ENCODE measurements at places on chromosomes 2 and 18.

GRCh38 chr2:169819106-169819505, 5.6 kb downstream of the METTL5 start:
- no peak for DNase-seq

GRCh38 chr2:231259104-231259503, 60.7 kb downstream of the ARMC9 start:
- no peak for DNase-seq

GRCh38 chr2:174771631-174772471, 7.6 kb upstream of the CHRNA1 start:
- DNase-seq = no peak

GRCh38 chr2:9666306-9666705, 35.5 kb upstream of the YWHAQ start:
- no peak for DNase-seq

DNA sequence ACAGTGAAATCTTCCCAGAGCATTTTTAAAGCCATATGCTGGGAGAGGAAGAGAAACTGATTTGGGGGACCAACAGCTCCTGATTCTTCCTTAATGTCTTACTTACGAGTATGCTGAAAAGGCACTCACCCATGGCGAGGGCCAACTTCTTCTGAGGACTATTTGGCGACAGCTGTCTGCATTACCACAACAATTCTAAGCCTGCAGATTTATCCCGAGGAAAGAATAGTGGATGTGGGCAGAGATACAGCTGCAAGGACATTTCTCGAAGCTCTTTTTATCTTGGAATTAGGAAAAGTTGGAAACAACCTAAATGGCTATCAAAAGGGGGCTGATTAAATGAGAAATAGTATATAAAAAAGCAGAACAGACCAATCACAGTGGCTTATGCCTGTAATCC, 40.3 kb upstream of the FHL2 start:
- DNase-seq = no peak

DNA sequence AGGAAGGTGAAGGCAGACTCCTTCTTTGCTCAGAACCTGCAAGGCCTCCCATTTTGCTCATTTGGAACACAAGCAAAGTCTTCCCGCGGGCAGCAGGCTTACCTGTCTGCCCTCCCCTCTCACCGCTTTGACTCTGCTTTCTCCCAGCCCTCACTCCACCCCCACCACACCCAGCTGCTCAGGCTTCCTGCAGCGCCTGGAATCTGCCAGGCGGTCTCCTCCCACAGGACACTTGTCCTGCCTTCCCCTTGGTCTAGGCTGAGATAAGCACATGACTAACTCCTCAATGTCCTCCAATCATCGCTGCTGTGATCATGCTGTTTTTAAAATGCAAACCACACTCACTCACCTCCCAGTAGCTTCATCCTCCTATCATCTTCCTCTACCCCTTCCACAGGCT, 430.0 kb downstream of the ZNF516 start:
- DNase-seq = no peak

DNA sequence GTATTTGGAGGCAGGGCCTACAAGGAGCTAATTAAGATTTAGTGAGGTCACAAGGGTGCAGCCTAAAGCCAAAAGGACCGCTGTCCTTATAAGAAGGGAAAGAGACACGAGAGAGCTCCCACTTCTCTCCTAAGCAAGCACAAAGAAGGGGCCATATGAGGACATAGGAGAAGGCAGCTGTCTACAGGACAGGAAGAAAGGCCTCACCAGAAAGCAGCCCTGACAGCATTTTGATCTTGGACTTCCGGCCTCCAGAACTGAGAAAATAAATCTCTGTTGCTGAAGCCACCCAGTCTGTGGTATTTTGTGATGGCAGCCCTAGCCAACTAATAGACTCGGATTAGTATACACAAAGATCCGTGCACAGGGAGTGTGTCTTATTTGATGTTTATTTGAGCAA, 139.7 kb downstream of the B3GNT2 start:
- no peak for DNase-seq

DNA sequence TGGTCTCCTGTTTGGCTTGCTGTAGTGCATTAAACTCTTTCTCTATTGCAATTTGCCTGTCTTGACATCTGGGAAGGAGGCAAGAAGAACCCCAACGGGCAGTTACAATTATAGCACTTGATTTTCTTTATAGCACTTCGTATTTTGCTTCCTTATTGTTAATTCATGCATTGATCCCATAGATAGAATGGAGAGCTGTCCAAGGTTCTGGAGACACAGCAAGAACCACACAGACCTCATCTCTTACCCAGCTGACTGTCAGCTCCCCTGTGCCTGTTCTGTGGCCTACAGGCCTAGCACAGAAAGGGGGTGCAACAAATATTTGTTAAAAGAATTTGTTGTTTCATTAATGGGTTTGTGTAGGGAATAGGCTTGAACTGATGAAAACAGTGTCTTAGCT, 194.3 kb downstream of the GALNT1 start:
- DNase-seq = no peak

DNA sequence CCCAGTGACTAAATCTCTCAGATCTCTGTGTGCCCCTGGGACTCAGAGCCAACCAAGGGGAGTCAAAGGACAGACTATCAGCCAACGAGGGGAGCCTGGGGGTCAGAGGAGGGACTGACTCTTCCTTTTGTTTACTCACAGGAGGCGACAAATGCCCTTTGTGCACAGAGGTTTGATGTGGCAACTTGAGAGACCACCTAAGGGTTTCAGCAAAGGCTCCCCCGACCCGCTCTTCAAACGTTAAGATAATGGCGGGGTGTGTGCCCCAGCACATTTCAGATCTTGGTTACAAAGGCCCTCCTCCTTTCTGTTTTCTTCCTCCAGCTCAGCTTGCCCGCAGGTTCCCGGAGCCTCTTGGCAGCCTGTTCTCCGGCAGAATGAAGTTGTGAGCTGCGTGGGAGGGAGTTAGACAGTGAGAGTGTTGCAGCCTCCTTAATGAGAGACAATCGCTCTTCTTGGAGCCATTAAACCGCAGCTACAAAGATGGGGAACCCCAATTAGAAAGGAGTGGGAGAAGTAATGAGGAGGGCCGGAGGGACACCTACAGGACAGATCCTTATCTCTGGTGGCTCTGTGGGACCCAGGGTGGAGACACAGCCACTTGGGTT, 76.2 kb downstream of the KIAA2012 start:
- DNase-seq = no peak

DNA sequence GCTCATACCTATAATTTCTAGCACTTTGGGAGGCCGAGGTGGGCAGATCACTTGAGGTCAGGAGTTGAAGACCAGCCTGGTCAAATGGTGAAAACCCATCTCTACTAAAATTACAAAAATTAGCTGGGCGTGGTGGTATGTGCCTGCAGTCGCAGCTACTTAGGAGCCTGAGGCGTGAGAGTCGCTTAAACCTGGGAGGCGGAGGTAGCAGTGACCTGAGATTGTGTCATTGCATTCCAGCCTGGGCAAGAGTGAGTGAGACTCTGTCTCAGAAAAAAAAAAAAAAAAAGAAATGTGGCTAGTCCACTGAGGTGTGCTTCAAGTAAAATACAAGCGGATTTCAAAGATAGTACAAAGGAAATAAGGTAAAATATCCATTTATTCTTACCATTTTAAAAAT, 46.2 kb downstream of the RBKS start:
- no peak for DNase-seq

- DNase-seq = no peak
Measured at GRCh38 chr2:240876475-240877251, 8.0 kb downstream of the AGXT start.

- no peak for DNase-seq
Measured at GRCh38 chr2:109226622-109227021, 97.6 kb downstream of the SH3RF3 start.

DNA sequence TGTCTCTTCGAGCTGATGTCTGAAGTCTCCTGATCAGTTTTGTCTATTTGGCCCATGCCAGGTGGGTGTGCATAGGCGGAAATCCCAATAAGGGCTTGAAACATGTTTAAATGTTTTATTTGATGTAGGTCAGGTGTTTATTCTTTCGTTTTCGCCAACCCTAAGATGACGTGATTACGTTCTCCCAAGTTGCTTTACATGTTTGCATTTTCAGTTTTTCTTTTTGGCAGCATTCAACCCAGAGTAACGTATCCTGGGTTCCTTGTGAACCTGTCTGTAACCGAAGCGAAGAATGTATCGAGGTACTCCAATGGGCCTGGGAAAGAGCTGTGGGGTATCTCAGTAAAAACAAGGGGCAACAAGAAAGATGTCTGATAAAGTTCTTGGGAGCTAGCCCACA, 3.1 kb downstream of the ALPK2 start:
- DNase-seq = no peak

DNA sequence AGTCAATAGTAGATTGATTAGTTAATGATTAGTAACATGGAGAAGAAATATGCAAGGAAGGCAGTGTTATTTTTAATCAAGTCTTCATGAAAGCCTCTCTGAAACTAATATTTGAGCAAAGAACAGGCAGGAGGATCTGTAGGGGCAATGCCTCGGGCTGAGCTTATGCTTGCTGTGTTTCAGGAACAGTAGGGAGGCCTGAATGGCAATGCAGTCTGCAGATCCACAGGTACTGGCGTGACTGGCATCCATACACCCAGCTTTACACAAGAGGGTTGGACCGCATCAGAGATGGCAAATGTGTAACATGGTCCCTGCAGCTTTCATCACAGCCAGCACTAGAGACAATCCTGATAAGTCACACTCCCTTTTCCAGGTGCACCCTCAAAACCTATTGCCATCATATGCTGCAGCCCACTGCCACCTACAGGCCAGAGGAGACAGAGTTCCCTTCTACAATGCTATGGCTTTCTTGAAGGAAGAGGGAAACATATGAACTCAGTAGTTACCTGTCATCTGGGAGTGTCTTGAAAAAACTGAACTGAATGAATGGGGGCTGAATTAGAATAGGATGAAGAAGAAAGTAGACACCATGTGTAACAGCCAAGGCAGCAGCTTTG, 582.4 kb upstream of the RAB6C start:
- no peak for DNase-seq

- no peak for DNase-seq
Measured at GRCh38 chr2:226767056-226767813, 32.4 kb downstream of the IRS1 start.

DNA sequence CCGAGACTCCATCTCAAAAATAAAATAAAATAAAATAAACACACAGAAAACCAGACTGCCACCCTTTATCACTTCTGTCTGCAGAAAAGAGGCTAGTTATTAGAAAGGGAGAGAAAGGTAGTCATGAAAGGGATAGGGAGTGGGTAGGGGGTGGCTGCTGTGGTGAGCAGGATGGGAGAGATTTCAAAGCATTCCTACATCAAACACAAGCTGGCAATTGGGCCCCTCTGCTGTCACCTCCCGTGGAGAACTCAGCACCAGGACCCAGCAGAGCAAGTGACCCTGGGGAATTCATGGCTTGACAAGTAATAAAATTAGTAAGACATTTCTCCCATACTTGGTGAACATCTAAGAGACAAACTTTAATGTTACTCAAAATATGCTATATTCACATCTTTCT, 3.7 kb upstream of the HOXD1 start:
- DNase-seq = no peak

DNA sequence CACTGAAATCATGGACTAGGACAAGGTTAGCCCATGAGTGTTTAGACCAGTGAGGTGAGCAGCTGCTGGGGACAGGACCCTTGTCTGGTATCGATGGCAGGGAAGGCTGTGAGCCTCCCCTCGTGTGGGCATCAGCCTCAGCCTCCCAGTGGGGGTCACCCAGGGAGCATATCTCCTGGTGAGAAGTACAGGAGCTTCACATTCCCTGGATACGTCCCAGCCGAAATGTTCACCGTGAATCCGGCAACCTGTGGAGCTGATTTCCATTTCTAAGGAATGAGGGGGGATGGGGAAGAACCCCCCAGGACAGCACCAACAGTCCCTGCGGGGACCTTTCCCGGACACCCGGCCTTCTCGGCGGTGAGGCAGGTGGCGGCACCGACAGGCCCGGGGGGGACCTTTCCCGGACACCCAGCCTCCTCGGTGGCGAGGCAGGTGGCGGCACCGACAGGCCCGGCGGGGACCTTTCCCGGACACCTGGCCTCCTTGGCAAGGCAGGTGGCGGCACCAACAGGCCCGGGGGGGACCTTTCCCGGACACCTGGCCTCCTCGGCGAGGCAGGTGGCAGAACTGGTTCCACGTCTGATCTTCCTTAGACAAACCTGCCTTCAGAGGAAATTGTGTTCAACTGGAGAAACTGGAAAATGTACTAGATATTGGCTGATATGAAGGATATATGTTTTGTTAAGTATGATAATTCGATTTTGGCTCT, 21.2 kb downstream of the RTP5 start:
- no peak for DNase-seq

DNA sequence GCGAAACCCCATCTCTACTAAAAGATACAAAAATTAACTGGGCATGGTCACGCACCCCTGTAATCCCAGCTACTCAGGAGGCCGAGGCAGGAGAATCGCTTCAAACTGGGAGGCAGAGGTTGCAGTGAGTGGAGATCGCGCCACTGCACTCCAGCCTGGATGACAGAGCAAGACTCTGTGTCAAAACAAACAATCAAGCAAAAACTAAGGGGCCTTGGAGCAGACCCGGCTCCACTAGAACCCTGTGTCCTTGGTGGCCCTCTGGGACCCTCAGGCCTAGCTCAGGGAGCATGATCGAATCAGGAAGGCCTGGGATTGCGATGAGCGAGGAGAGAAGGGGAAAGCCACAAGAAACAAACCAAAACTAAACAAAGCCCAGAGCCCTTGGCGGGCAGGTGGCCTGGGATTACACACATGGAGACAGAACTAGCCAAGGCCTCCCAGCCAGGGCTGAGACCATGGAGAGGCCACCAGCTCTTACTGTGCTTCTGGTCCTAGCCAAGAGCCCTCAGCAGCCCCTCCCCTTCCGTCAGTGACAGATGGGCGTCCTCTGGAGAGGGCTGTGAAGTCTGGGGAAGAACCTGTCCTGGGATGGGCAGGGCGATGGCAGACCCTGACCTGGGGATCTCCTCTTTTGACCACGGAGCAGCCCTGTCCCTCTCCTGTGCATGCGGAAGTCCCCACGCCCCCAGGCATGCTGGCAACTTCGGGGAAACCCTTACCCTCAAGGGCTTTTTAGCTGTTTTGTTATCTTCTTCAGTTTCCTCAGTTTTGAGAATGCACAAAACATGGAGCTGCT, 27.4 kb upstream of the CATIP start:
- DNase-seq = no peak

DNA sequence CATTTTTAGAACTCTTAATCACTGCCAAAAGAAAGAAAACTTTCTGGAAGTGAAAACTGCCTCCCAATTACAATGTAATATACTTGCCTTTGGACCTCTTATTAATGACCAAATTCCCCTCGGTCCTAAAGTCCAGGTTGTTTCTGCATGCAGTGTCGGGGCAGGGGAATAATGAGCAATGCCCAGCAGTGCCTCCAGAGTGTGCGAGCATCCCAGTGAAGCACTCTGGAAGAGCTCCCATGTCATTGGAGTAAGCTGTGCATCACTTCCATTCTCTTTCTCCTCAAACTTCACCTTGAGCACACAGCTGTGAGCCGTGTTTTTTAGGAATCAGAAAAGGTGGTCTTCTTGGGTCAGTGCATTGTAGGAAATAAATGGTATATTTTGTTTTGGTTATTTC, 107.1 kb downstream of the SH3RF3 start:
- DNase-seq = no peak

- DNase-seq = no peak
Measured at GRCh38 chr2:190328573-190329147, 9.0 kb upstream of the HIBCH start.

GRCh38 chr2:2707206-2707991, 376.3 kb upstream of the MYT1L start:
- no peak for DNase-seq

- DNase-seq = no peak
Measured at GRCh38 chr18:51133580-51134160, 63.8 kb downstream of the MEX3C start.

GRCh38 chr2:99765731-99766318, 276.0 kb upstream of the REV1 start:
- DNase-seq = no peak

GRCh38 chr2:129201696-129202095, 777.8 kb upstream of the RAB6C start:
- DNase-seq = no peak
